ENCODE measurements at places on chromosomes 5 and 9.

GRCh38 chr5:35745660-35746059 is 111.0 kb upstream of the IL7R start:
- no peak for DNase-seq

DNA sequence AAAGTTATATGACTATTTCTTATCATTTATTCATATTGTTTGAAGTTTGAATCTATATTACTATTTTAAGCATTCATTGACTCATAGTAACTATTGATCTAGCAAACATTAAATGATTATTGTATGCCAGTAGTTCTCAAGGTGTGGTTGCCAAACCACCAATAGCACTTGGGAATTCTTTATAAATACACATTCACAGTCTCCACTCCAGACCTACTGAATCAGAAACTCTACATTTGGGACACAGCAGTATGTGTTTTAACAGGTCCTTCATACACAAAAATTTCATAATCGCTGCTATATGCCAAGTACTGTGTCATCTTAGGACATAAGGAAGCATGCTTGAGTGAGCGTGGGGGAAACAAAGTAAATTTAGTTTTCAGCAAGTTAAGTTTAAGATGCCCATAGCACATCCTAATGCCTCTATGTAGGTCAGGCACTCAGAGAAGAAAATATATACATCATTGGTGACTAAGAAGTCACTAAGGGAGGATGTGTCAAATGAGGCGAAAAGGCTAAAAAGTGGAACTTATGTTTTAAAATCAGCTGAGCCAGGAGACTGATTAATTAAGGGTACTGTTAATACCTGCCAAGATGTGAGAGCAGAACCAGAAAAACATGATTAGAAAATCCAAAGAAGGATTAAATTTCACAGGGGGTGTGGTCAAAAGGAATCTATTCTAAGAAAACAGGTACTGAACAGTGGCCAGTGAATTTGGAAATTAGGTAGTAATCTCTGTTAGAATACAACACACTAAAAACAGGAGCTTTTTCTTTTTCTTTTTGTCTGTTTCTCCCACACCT is 340.8 kb downstream of the HCN1 start:
- no peak for DNase-seq

DNA sequence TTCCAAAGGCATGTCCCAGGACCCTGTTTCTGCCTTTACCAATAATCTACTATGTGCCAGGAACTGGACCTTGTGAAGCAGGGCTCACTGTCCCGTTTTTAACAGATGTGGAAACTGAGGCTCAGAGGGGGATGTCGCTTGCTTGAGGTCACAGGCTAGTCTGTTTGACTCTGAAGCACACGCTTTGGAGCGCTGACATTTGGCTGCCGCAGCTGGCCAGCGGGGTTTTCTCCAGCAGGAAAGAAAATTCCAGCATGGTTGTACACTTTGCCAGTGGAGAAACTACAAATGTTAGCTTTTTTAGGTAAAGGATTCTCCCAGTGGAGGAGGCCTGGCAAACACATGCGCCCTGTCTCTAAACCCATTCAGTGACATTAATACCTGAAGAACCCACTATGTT is 50.5 kb downstream of the SH3PXD2B start:
- no peak for DNase-seq

DNA sequence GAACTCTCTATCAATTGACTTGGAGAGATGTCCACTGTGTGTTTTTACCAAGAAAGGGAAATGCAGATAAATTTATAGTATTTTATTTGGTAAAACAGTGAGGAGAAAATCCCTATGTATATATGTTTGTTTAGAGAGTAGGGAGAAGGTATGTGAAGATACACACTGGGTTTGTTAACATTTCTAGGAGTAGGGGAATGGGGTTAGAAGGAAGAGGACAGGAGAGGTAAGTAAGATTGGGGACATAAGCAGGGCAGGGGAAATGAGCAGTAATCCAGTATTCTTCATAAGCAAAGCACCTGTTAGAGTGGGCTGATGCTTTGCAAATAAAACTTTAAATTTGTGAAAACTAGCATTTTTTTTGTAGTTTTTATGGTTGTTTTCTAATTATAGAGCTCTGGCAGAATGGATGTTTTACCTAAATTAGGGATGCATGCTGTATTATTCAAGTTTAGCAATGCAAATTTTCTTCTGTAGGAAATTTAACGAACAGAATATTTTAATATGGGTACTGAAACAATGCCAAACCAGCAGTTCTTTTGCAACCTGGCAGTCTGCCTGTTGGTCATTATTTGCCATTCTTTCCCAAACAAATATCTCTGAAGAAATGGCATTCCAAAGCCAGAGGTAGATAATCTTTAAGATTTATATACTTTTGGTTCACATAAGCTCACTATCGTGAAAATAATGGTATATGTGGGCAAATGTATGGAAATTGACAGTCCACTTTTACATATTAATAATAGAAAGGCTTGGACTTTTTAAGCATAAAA is 19.4 kb upstream of the DCP2 start:
- DNase-seq = no peak

GRCh38 chr9:35294066-35294465 is 132.3 kb downstream of the UNC13B start:
- no peak for DNase-seq

DNA sequence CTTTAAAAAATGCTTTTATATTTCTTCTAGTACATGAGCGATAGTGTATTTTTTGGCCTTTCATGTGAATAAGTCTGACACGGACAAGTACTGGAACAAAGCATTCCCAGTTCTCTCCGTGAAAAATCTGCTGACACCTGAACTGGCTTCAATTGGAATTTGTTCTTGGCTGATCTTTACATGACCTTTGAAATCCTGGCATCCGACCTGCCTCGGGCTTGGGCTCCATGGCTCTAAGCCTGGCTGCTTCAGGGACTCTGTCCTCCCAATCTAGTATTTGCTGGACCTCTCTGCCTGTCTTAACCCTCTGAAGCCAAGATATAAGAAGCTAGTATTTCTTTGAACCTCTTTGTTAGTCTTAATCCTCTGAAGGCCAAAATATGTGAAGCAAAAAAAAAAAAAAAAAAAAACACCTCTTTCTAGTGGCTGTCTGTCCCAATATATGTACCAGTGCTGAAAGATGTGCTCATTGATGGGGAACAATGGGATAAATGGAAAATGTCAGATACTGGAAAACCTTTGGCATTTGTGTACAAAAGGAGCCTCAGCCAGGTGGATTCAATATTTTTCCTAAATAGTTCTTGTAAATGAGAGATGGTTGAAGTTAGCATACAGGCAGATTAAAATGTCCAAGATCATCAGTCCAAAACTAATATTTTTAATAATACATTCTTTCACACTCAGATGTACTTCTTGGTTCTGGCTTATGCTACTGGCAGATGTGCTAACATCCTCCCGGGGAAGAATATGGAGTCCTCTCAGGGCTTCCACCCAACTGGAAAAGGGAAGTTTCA is 470.6 kb downstream of the TUSC1 start:
- DNase-seq = no peak

DNA sequence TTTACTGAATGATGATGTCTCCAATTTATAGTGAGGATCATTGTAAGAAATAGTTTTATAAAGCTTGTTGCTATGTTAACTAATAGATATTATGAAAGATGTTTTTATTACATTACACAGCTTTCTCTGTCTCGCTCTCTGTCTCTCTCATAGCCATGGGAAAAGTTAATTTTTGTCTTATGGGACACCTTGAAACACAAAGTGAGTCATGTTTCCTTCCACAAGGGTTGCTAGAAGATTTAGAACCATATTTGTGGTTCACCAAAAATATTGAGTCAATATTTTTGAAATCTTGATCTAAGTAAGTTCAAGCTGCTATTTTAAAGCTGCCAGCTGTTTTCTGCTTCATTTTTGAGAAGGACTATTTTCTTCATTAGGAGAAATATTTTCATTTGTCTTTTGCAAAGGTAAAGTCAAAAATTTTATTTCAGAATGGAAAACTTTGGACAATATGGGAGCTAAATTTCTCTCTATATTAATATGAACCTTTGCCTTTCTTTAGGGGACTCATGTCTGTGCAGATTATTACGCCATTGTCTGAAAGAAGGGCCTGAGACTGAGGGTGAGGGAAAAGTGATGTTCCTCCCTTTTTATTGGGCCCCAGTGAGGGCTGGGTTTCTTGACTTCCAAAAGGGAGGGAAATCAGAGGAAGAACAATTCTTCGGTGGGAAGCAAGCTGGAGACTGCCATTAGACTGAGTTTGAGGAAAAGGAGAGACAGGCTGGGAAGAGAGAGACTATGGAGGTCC is 87.9 kb upstream of the SLC24A2 start:
- no peak for DNase-seq

DNA sequence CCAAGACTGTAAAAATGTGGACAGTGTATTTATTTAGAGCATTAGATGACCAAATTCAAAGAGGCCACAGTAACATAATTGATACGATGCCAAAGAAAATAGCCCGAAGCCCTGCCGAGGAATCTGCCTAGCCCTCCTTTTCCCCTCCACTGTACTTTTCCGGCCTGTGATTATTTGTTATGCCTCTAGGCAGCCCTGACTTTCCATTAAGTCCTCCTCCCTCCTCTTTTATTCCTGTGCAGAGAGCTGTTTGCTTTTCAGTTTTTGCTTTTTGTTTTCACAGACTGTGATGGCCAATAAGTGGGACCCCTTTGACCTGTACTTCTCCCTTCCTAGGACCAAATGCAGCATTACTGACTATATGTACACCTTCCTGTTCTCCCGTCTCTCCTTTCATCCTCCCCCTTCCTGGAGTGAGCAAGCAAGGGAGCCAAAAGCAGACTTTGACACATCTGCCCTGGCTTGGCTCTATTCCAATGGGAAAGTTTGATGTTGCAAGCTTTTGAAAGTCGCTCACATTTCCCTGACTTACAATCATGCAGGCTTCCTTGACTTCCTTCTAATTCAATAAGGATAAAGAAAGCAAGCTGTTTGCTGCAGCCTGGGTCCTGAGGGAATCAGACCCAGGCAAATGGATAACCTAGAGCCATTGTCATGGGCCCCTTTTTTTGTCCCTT is 76.1 kb downstream of the NREP start:
- no peak for DNase-seq

DNA sequence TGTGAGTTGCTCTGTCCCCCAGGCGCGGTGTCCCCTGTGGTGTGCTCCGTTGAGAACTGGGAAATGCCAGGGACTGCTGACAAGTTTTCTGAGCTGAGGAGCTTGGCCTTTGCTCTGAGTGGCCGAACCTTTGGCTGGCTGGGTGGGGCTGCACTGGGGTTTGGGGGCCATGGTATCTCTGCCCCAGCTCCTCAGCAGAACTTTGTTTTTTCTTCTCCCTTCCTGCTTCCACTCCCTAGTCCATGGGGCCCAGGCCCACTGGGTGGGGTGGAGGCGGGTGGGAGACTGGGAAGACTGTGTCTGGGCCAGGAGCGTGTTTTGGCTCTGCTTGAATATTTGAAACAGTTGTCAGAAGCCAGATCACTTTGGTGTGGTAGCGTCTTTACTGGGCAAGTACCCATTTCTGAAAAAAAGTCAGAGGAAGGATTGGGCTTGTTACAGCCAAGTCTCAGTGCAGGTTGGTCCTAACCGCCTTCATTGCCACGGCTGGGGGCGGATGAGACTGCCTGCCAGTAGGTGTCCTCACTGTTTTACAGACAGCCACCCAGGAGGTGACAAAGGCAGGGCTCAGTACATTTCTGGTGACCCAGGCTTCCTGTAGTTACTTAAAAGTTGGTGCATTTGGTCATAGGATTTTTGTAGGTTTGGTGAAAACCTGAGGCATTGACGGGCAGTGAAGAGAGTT is 92.7 kb downstream of the DAB2IP start:
- peak; percentile 81 for DNase-seq

- no peak for DNase-seq
Measured at GRCh38 chr9:124860582-124861341, 995 bp downstream of the RPL35 start.

- no peak for DNase-seq
Measured at GRCh38 chr9:110954822-110955291, 83.4 kb downstream of the LPAR1 start.

DNA sequence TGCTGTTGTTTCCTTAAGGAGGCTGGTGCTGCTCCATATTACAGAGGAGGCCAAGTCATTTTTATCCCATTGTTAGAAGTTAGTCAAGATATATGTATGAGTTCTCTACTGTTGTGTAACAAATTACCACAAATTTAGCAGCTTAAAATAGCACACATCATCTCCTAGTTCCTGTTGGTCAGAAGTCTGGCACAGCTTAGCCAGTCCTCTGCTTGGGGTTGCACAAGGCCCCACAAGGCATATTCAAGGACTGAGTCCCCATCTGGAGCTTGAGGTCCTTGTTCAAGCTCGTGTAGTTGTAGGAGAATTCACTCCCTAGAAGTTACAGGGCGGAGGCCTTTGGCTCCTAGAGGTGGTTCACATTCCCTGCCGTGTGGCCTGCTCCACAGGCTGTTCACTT is 14.7 kb downstream of the MTAP start:
- no peak for DNase-seq

DNA sequence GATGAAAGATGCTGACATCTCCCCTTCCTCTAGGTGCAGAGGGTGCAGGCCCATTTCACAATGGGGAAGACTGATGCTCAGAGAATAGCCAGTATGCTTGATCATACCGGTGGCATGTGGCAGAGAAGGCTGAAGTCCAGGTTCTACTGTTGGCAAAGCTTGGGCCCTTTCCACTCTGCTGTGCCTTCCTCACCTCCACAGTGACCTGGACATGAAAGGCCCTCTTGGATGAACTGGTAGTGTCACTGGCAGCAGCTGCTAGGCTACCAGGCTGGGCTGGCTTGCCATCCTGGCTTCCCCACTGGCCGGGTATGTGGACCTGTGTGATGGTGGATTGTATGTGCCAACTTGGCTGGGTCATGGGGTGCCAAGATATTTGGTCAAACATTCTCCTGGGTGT is 92.0 kb downstream of the GADD45G start:
- DNase-seq = no peak

DNA sequence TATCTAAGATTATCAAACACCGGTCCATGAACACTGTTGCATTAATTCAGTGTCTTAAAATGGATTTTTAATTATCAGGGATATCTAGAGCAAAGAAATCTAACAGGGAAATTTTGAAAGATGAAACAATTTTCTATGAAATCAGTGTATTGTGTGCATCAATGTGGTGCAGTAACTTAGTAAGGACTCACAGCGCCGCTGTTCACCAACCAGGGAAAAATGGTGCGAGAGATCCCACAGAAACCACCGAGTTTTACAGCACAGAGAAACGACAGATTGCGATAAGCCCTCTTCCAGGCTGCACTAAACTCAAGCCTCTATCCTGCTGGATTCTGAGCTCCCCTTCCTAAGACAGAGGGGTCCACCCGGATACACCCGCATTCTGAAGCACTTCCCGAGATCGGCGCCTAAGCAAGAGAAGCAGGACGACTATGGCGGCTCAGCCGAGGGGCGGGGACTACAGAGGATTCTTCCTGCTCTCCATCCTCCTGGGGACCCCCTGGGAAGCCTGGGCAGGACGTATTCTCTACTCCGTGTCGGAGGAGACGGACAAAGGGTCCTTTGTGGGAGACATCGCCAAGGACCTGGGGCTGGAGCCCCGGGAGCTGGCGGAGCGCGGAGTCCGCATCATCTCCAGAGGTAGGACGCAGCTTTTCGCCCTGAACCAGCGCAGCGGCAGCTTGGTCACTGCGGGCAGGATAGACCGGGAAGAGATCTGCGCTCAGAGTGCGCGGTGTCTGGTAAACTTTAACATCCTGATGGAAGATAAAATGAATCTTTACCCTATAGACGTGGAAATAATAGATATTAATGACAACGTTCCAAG is at the start of gene PCDHGA7:
TSS of gene PCDHGA7 (plus strand) at position 274 of the 826 bp plus-strand sequence. CDS start at position 432, 158 bp downstream.
- DNase-seq = no peak

- peak; percentile 26 for DNase-seq
Measured at GRCh38 chr5:109305352-109305751, 104.4 kb downstream of the PJA2 start.

- DNase-seq = no peak
Measured at GRCh38 chr9:80447876-80448275, 876.1 kb downstream of the TLE4 start.
